ENCODE measurements at places on chromosomes 11 and 22.

- no peak for DNase-seq
Measured at GRCh38 chr22:35648066-35649025, at the start of gene APOL6. Gene APOL6 (plus strand): TSS chr22:35648446. CDS start chr22:35656426, 7,980 bp downstream.

DNA sequence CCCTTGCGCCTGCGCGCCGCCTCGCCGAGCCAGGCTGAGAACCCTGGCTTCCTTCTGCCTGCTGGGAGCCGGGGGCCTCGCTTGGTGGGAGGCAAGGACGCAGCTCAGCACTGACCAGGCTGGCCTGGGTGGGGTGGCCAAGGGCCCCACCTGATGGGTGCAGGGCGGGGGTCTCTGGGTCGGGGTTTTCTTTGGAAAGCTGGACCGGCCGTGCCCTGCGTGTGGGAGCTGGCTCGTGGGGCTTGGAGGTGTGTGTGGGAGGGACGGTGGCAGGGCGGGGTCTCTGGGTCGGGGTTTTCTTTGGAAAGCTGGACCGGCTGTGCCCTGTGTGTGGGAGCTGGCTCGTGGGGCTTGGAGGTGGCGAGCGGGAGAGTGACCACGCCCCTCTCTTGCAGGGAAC lies 6.2 kb downstream of the GRAMD4 start:
- no peak for DNase-seq

- DNase-seq, result no peak
Measured at GRCh38 chr11:20609727-20610707, 10.6 kb downstream of the SLC6A5 start.

GRCh38 chr11:115169251-115169650 lies 335.0 kb downstream of the CADM1 start:
- DNase-seq, result no peak

GRCh38 chr22:19882446-19883381 lies 28.0 kb upstream of the GNB1L start:
- DNase-seq, result no peak

DNA sequence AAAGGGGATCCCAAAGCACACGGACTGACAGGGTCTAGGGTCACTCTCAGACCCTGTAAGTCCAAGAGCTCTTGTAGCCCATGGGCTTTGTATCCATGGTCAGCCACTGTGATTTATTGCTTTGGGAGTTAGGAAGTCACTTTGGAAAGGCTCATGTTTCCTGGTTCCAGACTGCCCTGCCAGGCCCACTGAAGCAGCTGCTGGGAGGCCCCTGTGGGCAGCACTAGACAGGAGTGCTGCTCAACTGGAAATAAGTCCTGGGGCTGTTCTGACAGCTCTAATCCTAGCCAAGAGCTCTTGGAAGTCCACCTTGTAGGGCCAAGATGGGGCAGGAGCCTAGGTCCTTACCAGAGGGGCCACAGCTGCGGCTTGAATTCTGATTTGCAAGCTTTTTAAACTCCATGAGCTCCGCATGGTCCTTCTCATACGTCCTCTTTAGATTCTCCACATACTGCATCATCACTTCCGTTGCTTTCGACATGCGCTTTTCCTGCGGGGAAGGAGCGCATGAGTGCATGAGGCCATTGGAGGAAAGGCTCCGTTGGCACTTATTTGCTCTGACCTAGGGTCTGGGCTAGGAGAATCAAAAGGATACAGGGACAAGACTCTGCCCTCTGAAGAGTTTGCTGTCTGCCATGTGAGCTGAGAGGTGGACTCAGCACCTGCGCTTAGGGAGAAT lies 32.2 kb upstream of the LYVE1 start:
- DNase-seq, result no peak

DNA sequence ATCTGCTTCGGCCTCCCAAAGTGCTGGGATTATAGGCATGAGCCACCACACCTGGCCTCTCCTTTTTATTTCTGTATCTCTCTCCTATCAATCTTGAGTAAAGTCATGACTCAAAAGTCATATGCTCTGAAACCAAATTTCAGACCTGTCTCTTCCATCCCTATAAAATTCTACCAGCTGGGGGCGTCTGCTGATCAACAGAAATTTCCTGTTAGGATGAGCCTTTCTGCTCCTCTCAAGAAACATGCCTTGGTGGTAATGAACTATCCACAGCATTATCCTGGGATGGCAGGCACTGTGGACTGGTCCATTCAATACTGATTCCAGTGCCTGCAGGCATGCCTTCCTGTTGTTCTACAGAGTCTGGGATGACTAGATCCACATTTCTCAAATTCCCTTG lies 472.6 kb downstream of the NELL1 start:
- no peak for DNase-seq

GRCh38 chr11:85828640-85828978 lies 17.7 kb upstream of the SYTL2 start:
- no peak for DNase-seq

DNA sequence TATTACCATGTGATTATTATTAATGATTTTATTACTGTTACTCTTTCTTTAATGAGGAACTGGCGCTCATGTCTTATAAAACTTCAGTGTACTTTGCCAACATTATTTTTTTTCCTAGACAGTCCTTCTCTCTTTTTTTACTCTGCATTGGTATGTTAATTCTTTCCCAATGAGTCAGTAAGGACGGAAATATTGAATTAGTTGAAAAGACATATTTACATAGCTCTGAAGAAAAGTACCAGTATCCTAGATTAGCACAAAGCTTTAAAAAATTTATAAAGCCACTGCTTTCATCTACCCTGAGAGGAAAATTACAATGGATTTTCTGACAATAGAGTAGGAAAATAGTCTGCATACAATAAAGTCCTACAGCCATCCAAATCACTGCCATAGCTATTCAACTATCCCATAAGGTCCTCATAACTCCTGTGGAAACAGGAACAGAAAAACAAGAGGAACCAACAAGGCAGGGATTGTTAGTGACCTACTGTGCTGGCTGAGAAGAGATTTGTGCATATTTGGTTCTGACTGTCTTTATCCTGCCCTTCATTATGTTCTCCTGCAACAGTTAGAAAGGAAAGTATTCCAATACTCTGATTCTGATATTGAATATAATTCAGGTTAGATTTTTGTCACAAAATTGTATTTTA lies 314.4 kb downstream of the AASDHPPT start:
- DNase-seq, result no peak

DNA sequence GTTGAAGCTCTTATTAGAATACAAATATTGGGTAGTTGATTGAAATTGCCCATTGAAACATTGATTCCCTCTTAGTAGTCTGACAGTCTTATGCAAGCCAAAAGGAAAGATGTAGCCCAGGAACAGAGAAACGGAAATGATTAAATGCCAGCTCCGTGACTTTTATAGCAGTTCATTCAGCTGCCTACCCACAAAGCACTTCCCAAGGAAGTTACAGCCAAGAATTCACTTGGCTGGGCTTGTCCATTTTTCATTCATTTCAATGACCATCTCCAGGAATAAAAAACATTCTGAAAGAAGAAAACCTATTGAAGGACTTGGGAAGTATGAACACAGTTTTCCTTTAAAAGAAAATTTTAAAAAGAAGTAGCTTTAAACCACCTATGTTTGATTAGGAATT lies 62.0 kb downstream of the NCAM1 start:
- no peak for DNase-seq

All from activated gamma-delta T cell (primary cell).